ENCODE measurements at places on chromosomes 5 and 9.

- no peak for DNase-seq
Observed at GRCh38 chr5:179113945-179114641, 53.9 kb downstream of the ZNF354C start.

GRCh38 chr5:180717989-180718388, 21.9 kb downstream of the OR2Y1 start:
- no peak for DNase-seq

GRCh38 chr9:126173929-126174328, 152.7 kb upstream of the MVB12B start:
- DNase-seq, result no peak

GRCh38 chr9:5976674-5977397, 38.6 kb downstream of the RANBP6 start:
- DNase-seq, result no peak

DNA sequence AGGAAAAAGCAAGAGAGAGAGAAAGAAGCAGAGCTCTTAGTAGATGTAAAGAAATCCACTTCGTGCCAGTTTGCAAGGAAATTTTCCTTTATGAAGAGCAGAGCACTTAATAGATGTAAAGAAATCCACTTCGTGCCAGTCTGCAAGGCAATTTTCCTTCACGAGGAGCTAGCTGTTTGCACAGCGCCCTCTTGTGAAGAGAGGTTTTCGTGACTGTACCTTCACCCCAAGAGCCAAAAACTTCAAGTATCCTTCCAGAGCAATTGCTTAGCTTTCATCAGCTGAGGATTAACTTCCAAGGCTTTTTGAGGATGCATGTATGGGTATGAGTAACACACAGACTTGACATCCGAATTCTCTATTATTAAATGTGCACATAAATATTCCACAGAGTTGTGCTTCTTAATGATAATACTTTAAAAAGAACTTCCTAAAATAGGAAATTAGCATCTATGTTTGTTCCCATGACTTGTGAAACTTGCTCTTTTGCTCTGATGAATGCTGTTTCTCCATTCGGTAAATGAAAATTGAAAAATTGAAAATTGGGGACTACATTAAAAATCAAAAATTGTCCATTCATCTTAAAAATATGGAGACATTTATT, 525.6 kb downstream of the PDE4D start:
- DNase-seq, result no peak

- DNase-seq, result no peak
Observed at GRCh38 chr5:169695025-169695625, 58.0 kb downstream of the DOCK2 start.

DNA sequence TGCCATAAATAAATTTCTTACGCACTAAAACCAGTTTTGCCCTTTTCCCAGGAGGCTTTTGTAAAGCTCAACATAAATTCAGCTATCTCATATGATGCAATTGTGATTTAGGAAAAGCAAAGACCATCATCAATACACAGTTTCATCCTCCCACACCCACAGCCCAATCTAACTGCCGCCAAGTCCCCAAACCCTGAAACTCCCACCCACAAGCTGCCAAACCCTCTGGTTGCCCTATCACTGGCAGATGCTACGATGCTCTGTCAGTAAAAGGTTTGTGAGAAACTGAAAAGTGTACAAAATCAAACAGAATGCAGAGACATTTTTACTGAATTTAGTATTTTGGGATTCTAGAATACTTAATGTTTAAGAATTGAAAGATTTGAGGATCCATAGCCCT, 42.8 kb upstream of the NR4A3 start:
- no peak for DNase-seq

DNA sequence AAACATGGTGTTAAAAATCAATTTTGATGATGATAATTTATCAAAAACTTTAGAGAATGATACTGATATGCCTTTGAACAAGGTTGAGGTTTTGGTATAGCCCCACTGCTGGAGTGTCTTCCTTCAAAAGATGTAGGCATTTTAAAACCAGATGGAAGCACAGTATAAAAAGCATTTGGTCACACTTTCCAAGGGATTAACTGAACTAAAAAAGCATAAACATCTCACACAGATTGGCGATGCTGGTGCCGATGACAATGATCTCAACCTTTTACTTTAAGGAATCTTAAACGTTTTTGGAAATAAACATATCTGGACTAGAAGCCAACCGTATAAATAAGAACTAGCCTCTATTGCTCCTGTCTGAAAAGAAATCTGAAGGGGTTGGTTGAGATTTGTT, 488.4 kb downstream of the ENC1 start:
- no peak for DNase-seq

DNA sequence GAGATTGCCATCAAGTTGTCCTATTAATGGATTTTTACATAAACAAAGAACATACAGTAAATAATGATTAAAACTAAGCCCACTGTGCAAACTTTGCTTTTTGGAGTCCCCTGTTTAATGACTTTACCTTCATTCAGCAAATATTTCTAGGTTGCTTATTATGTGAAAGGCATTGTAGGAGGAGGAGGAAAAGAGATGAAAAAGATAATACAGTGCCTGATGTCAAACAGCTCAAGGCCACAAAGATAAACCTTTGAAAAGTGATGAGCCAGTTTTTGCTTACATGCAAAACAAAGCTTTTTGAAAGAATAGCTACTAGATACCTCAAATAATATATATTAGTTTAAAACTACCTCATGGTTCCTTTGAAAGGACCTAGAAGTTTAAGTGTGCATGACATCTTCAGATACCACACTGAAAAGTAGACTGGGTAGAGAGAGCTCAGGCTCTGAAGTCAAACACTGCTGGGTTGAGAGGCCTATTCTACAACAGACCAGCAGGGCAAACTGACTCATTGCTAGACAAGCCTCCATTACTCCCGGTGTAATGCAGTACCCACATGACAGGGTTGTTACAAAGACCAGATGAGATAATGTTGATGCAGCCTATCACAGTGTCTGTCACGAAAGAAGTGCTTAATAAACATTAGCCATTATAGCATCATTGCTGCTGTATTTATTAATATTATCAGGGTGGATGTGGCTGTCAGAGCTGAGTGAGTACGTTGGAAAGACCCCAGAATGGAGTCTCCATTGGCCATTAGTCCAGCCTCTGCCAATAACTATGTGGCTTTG, 11.8 kb downstream of the DEPDC1B start:
- no peak for DNase-seq

GRCh38 chr5:119339344-119339743, 16.5 kb upstream of the TNFAIP8 start:
- no peak for DNase-seq

GRCh38 chr5:131542723-131543122, 92.3 kb downstream of the RAPGEF6 start:
- no peak for DNase-seq

GRCh38 chr9:137807721-137808703, 69.6 kb upstream of the CACNA1B start:
- no peak for DNase-seq

- no peak for DNase-seq
Observed at GRCh38 chr5:79947567-79947966, 43.5 kb downstream of the MTX3 start.

DNA sequence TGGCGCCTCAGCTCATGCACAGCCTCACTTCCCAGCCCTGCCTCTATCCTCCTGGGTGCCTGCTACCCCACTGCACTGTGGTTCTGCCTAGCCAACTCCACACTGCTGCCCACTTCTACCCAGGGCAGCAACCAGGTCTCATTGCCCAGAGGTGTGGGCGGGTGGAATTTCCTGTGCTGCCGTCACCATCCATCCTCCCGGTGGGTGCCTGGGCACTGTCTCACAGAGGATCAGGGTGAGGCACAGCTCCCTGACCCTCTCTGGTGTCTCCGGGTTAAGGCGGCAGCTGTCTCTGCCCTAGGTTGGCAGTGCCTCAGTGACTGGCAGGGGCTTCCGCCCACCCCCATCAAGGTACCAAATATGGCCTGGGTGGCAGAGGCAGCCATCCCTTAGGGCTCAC, 4.3 kb upstream of the MTMR12 start:
- no peak for DNase-seq

GRCh38 chr5:128201065-128201926, 117.7 kb downstream of the SLC12A2 start:
- DNase-seq, result peak; percentile 45

- no peak for DNase-seq
Observed at GRCh38 chr5:72296256-72296655, 23.8 kb downstream of the MRPS27 start.

DNA sequence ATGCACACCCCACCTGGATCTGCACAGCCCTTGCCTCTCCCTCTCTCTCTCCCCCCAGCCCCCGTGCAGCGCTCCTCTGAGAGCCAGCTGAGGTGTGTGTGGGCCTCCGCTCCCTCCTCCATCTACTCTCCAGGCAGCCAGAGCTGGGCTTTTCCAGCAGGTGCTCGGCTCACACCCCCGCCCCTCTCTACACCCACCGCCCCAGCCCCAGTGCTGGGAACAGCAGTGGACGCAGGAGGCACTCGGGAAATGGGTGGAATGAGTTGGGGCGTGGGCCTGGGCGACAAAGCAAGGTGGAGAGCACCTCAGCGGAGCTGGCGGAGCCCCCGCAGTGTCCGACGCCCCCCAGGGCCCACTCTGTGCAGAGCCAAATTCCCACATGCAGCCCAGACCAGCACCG, 13.3 kb upstream of the LHX3 start:
- no peak for DNase-seq

- no peak for DNase-seq
Observed at GRCh38 chr9:19927560-19927959, 138.7 kb upstream of the SLC24A2 start.

GRCh38 chr5:107469485-107470294, 201.0 kb downstream of the EFNA5 start:
- no peak for DNase-seq

- DNase-seq, result no peak
Observed at GRCh38 chr9:124216474-124217176, 41.1 kb upstream of the NEK6 start.

GRCh38 chr9:89743216-89743572, 138.4 kb downstream of the GADD45G start:
- DNase-seq, result no peak

DNA sequence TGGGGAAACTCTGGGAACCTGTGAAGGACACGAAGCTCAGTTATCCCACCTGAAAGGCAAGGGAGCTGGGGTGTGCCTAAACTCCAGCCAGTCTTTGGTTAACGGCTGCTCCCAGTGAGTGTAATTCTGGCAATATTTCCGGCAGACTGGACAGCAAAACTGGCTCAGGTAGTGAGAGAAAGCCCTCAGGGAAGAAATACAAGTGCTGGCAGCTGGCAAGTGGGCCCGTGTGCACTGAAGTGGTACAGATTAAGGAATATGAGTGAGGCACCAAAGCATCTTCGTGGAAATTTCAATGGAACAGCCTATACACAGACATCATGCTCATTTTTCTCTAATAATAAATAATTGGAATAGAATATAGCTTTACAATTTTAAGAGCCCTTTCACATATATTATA, 56.2 kb downstream of the ABHD17B start:
- DNase-seq, result no peak

- DNase-seq, result no peak
Observed at GRCh38 chr5:32387841-32388240, 56.7 kb downstream of the ZFR start.

- no peak for DNase-seq
Observed at GRCh38 chr5:120092649-120093048, 371.5 kb upstream of the PRR16 start.

GRCh38 chr5:13250464-13251291, 693.8 kb downstream of the DNAH5 start:
- DNase-seq, result no peak

GRCh38 chr5:132497488-132497997, 7.0 kb upstream of the IRF1 start:
- DNase-seq, result peak; percentile 66

GRCh38 chr5:159003045-159004030, 96.4 kb downstream of the EBF1 start:
- no peak for DNase-seq

- no peak for DNase-seq
Observed at GRCh38 chr5:149038336-149039080, 24.4 kb downstream of the SH3TC2 start.

Data from GOT3 (cell line).